ENCODE measurements at places on chromosomes 2 and 18. TPM values are rescaled to one million over a fixed set of nuclear protein-coding genes. Genes with fewer than 3 reads are reported as not detected.

DNA sequence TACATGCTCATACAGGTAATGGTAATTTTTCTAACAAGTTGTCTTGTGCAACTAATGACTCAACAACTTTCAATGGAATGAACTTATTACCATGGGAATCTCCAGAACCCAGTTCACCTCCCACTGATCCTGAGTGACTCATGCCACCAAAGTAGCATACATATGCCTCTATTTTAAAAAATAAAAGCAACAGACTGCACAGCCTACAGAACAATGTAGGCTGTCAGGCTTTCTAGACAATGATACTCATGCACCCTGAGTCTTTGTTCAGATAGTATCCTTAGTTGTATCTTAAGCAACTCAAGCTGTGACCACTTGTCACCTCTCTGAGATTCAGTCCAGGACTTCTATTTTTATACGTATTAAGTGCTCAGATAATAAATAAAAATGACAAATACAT is 531.0 kb upstream of the SETBP1 start:
- DNase-seq, result no peak
- H3K27ac ChIP-seq, result no peak overlapping the region
- H3K36me3 ChIP-seq, result no peaks in the 10 kb centered on the region
- no peaks in the 10 kb centered on the region for H3K4me1 ChIP-seq
- H3K4me3 ChIP-seq, result no peak overlapping the region

DNA sequence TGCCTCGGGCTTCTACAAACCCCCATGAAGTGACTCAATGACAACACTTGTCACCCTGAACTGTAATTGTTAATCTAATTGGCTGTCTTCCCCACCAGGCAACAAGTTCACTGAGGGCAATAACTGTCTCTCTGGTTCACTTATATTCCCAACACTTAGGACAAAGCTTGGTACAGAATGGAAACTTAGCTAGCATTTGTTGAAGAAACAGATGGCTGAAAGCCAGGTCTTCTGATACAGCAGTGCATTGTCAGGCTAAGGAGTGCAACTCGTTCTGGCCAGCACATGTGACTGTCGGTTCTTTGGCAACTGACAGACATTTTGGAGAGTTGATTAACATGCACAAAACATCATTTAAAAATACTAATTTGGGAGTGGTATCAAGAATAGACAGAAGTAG is 14.6 kb upstream of the DNAJC27 start:
- H3K27ac ChIP-seq, result no peak overlapping the region
- H3K36me3 ChIP-seq, result no peaks in the 10 kb centered on the region
- DNase-seq, result no peak
- H3K27me3 ChIP-seq, result no peaks in the 10 kb centered on the region

GRCh38 chr2:85741833-85742455 is 11.8 kb upstream of the ATOH8 start:
- no peaks in the 10 kb centered on the region for H3K36me3 ChIP-seq
- peak overlapping the region; percentile 63 for H3K27ac ChIP-seq
- H3K4me1 ChIP-seq, result peaks cover 4% of the 10 kb centered on the region
- H3K27me3 ChIP-seq, result no peaks in the 10 kb centered on the region

The IL37 gene
- total RNA-seq, result not detected

The PSMA8 gene
- total RNA-seq, result not detected
